Tracheal epithelial cell (primary cell): ENCODE measurements at places on chromosomes 12 and 14. TPM values are rescaled to one million over a fixed set of nuclear protein-coding genes. Genes with fewer than 3 reads are reported as not detected.

Gene ZC2HC1C
- total RNA-seq = 0.24 and 0.64 TPM in 2 replicates

Gene PA2G4
- 169 and 181 TPM in 2 replicates for total RNA-seq

Gene TCL1B
- not detected in 2 replicates for total RNA-seq

Gene LALBA
- total RNA-seq = not detected in 2 replicates

Gene OR4K1
- not detected in 2 replicates for total RNA-seq

Gene STAT6
- 49.7 and 76.9 TPM in 2 replicates for total RNA-seq

Gene TMEM63C
- 1.4 and 8.1 TPM in 2 replicates for total RNA-seq

Gene BEST3
- total RNA-seq = under 0.01 TPM in 1 of 2 replicates, not detected in the other

Gene TEX52
- not detected in 2 replicates for total RNA-seq

Gene SCN8A
- total RNA-seq = 0.48 and 0.64 TPM in 2 replicates
